ENCODE measurements at places on chromosomes 1 and 21. TPM values are rescaled to one million over a fixed set of nuclear protein-coding genes. Genes with fewer than 3 reads are reported as not detected.
A peak's percentile ranks its signal among the peaks of the same experiment; 100 is the strongest.

- peak; percentile 60 for DNase-seq
Observed at GRCh38 chr1:88204111-88204510, 480.0 kb upstream of the PKN2 start.

Gene DIO1
- total RNA-seq, result not detected

DNA sequence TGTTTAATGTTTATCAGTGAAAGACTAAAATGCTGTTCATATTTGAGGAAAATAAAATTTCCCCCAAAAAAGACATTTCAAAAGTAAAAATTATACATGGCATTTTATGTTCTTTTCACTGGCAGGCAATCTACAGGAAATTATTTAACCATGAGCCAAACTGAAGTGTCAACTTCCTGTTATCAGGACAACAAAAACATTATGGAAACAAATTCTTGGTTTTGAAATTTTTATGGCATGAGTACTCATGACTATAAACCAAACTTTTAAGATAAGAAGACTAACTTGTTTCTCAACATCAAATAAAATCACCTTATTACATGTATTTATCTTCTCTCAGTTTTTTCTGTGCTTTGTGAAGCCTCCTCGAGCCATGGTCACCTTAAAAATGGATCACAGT lies 698.6 kb downstream of the LTN1 start:
- peak; percentile 52 for DNase-seq

DNA sequence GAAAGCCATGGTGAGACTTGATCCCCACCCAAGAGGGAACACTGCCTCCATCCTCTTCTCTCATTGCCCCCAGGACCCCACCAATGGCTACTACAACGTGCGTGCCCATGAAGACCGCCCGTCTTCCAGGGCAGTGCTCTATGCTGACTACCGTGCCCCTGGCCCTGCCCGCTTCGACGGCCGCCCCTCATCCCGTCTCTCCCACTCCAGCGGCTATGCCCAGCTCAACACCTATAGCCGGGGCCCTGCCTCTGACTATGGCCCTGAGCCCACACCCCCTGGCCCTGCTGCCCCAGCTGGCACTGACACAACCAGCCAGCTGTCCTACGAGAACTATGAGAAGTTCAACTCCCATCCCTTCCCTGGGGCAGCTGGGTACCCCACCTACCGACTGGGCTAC lies 86.1 kb upstream of the CD1D start:
- DNase-seq, result no peak

GRCh38 chr1:2612591-2613365 lies 20.0 kb downstream of the MMEL1 start:
- no peak for DNase-seq

DNA sequence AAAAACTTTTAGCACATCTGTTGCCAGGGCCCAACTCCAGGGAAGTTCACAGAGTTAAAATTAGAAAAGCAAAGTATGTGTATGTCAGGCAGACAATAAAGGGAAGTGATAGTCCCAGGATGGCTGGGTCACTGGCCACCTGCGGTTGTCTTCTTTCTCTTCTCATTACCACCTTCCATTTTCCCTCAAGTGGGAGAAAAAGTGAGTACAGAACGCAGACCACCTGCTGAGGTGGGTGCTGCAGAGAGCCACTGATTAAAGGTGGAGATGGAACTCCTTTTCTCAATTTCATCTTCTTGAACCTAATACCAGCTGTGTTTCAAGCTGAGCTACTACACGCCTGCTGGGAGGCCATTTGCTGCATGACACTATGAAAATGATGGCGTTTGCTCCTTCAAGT lies 88.8 kb upstream of the PDE4B start:
- DNase-seq, result no peak

DNA sequence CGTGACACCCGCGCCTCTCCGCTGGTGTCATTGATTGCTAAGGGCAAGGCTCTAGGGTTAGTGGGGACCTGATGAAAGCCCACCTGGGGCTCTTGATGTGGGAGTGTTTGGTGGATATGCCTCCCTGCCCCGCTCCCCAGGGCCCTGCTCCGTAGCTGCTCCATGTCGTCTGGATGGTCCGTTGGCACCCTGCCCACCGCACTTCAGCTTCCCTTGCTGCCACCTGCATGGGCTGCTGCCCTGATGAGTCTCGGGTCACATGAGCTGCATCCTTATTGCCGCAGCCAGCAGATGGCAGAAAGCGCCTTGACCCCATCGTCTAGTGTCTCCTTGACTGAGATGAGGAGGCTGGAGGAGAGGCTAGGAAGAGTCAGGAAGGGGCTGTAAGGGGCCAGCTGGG lies 439.4 kb downstream of the CAMTA1 start:
- DNase-seq, result no peak

GRCh38 chr1:47797575-47797974 lies 199.6 kb downstream of the TRABD2B start:
- no peak for DNase-seq

DNA sequence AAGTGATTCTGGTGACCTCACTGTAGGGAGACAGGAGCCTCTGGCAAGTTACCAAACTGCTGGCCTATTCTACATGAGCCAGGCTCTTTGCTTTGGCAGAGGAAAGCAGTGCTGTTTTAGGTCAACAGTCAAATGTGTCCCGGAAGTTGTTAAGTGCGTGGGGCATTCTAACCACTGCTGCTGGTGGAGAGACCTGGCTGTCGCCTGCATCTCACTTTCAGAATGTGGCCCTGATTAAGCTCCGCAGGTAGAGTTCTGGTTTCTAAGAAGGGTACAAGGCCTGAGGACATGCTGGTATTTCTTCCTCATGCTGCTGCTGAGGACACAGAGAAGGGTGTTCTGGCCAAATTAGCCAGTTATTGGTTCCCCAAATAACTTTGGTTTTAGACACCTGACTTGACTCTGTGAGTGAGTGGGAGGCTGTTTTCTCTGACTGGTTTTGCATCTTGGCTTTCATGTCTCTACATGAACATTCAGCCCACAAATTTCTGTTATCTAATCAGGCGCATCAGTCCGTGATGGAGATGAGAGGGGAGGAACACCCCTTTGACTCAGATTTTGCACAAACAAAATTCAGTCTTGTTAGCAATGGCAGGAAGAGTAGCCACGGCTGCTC lies 120.8 kb downstream of the LMO4 start:
- no peak for DNase-seq

Gene GBP4
- 0.34 TPM for total RNA-seq

DNA sequence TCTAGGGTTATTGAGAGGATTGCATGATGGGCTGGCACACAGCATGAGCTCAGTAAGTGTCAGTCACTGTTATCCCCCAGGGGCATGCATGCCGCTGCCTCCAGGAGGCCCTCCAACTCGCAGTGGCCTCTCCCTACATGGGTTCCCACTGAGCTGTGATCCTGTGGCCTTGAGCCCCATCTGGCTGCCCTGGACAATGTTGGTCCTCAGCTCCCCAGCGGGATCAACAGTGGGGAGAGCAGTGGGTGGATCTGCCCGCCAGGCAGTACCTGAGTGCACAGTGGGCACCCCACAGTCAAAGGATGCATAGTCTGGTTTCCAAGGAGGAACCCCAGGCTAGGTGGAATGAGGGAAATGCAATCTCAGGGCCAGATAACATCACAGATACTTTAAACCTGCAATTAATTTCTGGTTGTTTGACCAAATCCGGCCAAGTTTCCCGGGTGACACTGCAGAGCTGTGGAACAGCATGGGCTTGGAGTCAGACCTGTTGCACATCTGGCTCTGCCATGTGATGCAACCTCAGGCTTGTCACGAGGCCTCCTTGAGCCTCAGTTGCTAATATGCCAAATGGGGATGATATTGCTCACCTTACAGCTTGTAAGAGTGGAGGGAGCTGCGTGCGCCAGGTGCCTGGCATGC lies 9.3 kb downstream of the PADI3 start:
- no peak for DNase-seq

DNA sequence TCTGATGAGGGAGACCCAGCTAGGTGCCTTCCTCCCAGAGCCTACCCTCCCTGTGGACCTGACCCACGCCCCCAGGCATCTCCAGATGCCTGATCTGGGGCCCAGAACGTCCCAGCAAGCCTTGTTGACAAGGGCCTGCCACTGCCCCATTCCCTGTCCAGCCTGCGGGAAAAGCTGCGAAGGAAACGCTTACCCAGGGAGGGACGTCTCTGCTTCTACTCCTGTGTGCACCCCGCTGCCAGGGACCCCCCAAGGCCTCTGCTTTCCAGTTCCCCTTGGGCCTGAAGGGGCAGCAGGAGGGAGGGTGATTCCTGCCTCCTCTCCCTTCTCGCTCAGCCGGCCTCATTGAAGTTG lies 11.6 kb upstream of the CLSTN1 start:
- no peak for DNase-seq

GRCh38 chr1:169779150-169779549 lies 15.6 kb downstream of the METTL18 start:
- peak; percentile 52 for DNase-seq

Gene TBX19
- 1.1 TPM for total RNA-seq

GRCh38 chr1:224317383-224318045 lies 12.5 kb downstream of the NVL start:
- DNase-seq, result no peak

- DNase-seq, result peak; percentile 70
Observed at GRCh38 chr1:182588500-182589396, at the start of gene RNASEL. TSS of gene RNASEL (minus strand) at chr1:182589256. CDS start at chr1:182586806, 2,450 bp downstream.

DNA sequence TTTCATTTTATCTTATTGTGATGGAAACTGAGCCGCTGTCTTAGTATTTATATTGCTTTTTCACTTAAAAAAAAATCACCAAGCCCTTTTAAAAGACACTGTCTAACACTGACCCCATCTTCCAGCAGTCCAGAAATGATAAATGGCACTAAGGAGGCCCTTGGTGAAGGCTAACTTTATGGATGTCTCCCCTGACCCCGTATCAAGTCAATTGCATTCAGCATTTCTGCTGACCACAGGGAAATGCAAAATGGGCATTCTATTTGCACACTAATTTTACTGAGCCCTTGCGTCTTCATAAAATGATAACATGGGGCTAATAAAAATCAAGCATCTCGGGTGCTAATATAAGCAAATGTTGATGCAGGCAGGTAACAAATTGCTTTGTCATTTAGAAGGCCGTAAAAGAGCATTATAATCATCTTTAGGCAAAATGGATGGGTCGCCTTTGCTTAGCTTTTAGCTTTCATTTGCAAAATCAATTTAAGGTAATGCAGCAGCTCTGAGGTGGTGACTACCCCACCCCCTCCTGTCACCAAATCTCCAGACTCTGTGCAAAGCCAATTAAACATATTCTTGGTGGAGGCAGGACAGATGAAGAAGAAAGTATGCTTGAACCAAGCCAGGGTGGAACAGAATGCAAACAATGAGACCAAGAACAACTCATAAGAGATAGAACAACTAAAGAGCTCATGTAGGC lies 110.8 kb downstream of the BEND5 start:
- DNase-seq, result no peak

Gene RNPC3
- total RNA-seq, result 11.3 TPM

Gene SPRR1B
- 0.39 TPM for total RNA-seq

GRCh38 chr1:22096036-22096435 lies 43.5 kb downstream of the CDC42 start:
- DNase-seq, result peak; percentile 16

DNA sequence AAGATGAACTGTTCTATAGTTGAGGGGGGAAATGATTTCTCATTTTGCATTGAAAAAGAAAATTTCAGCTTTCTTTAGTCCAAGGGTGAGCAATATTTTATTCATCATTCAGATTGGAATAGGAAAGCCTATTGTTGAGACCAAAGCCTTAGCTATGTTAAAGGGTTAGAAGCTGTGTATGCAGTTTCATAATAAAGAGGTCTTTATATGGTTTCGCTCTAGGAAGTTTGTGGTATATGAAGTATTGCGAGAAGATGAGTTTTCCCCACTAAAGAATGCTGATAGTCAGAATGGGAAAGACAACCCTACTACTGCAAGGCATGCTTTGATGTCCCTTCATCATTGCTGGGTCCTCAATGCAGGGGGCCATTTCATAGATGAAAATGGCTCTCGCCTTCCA lies 28.6 kb downstream of the UAP1 start:
- no peak for DNase-seq

- DNase-seq, result peak; percentile 90
Observed at GRCh38 chr21:35664683-35665082, 395.6 kb downstream of the SETD4 start.

DNA sequence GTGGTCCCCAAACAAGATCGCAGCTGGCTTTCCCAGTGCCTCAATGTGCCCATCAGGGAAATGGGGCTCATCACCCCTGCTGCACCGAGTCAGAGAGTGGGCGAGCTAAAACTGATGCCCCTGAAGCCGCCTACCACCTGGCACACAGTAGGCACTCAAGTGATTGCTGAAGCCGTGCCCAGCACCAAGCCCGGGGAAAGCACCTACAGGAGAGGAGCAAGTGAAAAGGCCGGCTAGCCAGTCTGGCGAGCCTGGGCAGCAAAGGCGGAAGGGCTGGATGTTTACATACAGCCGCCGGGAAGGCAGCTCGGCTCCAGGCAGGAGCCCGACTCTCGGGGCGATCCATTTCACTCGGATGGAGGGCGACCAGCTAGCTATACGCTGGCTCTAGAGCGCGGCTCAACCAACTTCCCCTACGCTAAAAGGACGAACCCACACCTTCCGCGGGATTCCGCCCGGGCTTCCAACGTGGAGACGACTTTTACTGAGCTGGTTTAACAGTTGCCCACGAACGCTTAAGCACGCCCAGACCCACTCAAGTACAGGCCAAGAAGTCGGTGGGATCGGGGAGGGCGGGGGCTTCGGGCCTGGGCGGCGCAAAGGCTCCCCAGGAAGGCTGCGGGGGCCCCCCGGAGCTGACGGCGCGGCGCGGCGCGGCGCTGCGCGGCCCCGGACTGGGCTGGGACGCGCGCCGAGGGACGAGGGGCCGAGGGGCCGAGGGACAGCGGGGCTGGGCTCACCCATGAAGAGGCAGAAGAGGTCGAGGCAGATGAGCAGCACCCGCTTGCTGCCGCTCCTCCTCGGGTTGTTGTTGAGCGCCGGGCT lies 1.0 kb downstream of the PLPP3 start:
- DNase-seq, result peak; percentile 56

GRCh38 chr1:234696148-234696576 lies 86.2 kb upstream of the IRF2BP2 start:
- no peak for DNase-seq

DNA sequence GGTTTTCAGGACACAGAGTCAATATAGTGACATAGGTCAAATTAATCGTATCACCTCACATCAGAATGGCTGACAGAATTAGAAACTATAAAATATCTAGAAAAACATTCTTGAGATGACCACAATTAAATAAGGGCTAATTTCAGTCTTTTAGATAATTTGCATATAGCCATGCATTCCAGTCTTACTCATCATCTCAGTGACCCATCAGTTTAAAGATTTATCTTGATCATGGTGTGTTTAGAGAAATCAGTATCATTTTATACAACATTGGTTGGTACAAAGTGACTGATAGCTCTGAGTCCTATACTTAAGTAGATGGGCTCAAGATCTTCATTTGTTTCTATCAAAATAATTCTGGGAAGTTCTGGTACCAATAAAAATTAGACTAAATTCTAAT lies 262.3 kb upstream of the SNX7 start:
- peak; percentile 49 for DNase-seq

- DNase-seq, result peak; percentile 1
Observed at GRCh38 chr1:114756009-114756892, 1.5 kb downstream of the CSDE1 start.
